ENCODE measurements at places on chromosomes 1 and 21. TPM values are rescaled to one million over a fixed set of nuclear protein-coding genes. Genes with fewer than 3 reads are reported as not detected.

GRCh38 chr21:38439426-38439825 lies 58.9 kb downstream of the ERG start:
- DNase-seq = no peak

DNA sequence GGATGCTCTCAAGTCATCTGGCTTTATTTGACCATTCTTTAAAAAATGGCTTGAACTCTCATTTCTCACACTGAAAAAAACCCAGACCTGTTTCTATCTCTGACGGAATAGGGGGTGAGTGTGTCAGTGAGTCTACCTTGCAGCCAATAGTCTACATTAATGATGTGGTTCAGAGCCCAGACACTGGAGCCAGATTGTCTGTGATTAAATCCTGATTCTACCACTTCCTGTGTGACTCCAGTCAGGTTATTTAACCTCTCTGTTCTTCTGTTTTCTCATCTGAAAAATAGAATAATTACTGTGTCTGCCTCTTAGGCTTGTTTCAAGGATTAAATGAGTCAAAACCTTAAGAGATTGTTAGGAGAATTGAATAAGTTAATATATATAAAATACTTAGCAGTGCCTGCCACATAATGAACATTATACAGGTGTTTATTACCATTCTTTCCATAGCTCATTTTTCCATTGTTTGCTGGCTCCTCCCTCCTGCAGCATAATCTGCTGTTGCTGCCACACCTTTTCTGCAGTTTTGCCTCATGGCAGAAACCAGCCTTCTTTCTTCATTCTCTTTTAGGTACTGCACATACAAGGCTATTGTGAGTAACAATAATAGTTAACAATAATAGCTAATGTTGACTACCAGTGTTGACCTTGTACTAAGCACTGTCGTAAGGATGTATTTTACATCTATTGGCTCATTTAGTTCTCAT lies 157.6 kb upstream of the IVNS1ABP start:
- DNase-seq = peak; percentile 9

The ZSWIM5 gene
- total RNA-seq = 0.77 TPM

The RBM34 gene
- 64.1 TPM for total RNA-seq

The SPOCD1 gene
- total RNA-seq = 47.2 TPM

- no peak for DNase-seq
Measured at GRCh38 chr1:16013908-16014258, 4.0 kb downstream of the HSPB7 start.

DNA sequence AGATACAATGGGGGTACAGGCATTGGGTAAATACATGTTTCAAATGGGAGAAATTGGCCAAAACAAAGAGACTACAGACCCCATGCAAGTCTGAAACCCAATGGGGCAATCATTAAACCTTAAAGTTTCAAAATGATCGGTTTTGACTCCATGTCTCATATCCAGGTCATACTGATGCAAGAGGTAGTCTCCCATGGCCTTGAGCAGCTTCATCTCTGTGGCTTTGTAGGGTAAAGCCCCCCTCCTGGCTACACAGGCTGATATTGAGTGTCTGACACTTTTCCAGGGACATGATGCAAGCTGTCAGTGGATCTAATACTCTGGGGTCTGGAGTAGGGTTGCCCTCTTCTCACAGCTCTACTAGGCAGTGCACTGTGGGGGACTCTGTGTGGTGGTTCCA lies 286.1 kb downstream of the LRRIQ3 start:
- DNase-seq = no peak

DNA sequence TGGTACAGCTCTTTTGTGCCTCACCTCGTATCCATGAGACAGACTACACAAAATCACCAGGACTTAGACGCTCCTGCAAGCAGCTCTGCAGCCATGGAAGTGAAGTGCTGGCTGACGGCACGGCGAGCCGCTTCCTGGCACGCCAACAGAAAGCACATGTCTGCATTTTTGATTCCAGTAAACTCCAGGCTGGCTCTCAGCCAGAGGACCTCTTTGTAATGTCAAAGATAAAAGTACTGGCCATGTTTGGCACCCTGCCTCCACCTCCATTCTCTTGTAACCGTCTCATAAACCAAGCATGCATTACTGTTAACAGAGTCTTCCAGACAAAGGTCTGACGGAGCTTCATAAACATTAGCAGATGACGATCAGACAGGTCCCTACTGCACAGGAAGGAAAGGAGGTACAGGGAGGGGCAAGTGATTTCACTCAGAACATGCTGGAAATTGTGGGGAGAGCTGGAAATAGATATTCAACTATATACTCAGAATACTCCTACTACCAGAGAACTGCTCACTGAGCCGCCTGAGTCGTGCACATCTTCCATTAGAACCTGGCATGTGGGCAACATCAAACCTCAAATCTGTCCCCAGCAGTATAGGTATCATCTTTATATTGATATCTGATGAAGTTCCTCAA lies 632.0 kb downstream of the SMYD3 start:
- peak; percentile 100 for DNase-seq

The MPL gene
- not detected for total RNA-seq

DNA sequence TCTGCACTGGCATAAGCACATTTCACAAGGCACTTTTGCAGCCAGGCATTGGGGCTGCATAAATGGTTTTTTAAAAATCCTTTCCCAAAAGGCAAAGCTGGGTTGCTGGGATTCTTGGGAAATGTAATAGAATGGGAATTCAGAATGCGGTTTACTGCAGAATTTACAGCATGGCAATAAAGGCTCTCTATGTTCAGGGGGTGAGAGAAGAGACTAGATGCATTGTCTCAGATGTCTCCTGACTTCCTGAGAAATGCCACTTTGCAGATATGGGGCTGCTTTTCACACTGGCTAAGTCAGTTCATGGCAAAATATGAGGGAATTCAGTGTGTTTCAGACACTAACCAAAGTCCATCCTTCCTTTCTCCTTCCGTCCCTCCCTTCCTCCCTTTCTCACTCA lies 13.5 kb downstream of the FCGR2B start:
- DNase-seq = no peak

The RGS8 gene
- not detected for total RNA-seq

DNA sequence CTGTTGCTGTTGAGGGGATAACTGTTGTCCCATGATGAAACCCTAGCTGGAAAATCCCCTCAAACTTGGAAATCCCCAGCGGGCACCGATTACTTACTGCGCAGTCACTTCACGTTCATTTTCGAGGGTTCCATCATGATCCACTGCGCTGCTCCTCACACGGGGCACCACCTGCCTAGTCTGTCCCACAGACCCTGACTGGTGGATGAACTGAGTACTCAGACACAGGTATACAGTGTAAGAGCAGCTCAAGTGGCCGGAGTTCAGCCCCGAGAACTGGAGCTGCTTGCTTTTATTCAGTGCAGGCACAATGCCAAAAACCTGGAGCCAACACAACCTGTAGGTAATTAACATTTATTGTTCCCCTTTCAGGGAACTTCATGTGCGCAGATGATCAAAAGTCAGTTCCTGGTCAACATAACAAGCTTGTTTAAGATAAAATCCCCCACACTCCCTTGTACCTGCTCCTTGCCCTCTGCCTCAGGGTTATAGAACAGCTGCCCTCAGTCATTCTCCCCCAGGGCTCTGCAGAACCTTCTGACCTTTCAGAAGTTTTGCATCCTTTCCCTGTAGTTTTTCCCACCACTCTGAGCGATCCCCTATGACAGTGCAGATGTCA lies 46.5 kb upstream of the PRELP start:
- no peak for DNase-seq

GRCh38 chr1:199447906-199448305 lies 579.6 kb upstream of the NR5A2 start:
- peak; percentile 30 for DNase-seq

The EXOSC10 gene
- total RNA-seq = 26.2 TPM

The GBP4 gene
- total RNA-seq = 0.77 TPM

The PDC gene
- total RNA-seq = not detected

The SLC44A3 gene
- 9.7 TPM for total RNA-seq

The SLC9C2 gene
- not detected for total RNA-seq

GRCh38 chr1:56671085-56671484 lies 26.0 kb downstream of the PRKAA2 start:
- no peak for DNase-seq

DNA sequence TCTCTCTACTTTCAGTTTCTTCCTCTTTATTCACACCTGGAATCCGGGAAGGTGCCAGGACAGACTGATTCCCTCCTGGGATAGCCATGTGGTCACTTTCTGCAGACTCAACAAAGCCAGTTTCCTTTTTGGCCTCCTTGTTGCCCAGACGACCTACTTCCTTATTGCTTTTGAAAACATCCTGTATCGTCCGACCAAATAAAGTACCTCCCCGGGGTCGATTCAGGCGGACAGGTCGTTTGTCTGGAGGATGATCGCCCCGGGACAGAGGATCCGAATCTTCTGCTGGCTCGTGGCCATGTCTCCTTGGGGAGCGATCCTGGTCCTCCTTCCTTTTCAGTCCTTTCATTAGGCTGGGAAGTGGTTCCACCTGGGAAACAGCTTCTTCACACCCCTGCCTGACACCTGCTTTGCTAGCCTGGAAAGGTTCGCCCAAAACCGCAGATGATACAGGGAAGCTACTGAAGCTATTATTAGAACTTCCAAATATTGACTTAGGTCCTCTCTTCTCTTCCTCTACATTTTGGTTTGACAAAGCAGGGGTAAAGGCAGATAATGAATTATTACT lies 1.2 kb downstream of the MCM3AP start:
- DNase-seq = no peak

The NES gene
- 87.4 TPM for total RNA-seq

DNA sequence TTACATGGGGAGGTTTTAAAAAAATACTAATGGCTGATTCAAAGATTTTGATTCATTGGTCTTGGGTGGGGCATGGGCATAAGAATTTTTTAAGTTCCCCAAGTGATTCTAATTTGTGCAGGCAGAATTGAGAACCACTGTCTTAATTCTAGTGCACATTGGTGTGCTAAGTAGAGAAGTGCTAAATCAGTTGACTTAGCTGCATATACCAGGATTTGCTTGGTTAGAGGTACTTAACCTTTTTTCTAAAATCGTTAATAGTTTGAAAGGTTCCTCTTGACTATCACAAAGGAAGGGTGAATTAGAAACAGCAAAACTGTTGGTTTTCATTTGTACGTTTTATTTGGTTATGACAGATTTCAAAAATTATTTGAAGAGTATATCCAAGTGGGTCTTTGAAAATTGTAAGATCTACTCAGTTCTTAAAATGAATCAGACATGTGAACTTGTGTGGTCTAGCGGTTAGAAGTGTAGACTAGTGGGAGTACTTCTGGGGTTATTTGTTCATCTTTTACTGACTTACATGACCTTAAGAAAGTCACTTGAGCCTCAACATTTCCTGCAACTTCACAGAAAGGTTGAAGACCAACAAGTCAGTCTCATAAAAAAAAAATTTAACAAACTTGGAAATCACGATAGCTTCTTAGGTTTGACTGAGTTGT lies 66.7 kb downstream of the RPAP2 start:
- DNase-seq = no peak

The BTBD19 gene
- 5.0 TPM for total RNA-seq

DNA sequence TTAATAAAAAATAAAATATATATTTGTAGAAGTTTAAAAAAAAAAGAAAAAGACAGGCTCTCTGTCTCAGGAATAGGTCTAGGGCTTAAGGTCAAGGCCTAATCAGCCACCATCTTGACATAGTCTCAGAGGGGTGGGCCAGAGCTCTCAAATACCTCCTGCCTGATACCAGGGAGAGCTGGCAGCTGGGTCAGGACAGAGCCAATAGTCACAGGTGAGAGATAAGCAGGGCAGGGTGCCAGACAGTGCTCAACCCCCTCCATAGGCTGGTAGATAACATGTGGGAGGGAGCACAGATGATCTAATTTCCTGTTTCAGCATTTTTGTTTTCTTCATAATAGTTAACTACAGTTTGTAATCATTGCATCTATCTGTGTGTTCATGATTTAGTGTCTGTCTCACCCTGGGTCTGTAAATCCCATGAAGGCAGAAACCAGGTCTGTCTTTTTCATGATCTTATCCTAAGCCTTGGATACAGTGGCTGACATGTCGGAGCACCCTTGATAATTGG lies 152.0 kb upstream of the GRIK3 start:
- no peak for DNase-seq

- no peak for DNase-seq
Measured at GRCh38 chr1:119659628-119660027, 11.6 kb upstream of the ZNF697 start.

- DNase-seq = peak; percentile 79
Measured at GRCh38 chr1:26278303-26278702, 1.6 kb upstream of the SH3BGRL3 start.

- peak; percentile 60 for DNase-seq
Measured at GRCh38 chr1:34806396-34806795, 13.6 kb downstream of the GJA4 start.

DNA sequence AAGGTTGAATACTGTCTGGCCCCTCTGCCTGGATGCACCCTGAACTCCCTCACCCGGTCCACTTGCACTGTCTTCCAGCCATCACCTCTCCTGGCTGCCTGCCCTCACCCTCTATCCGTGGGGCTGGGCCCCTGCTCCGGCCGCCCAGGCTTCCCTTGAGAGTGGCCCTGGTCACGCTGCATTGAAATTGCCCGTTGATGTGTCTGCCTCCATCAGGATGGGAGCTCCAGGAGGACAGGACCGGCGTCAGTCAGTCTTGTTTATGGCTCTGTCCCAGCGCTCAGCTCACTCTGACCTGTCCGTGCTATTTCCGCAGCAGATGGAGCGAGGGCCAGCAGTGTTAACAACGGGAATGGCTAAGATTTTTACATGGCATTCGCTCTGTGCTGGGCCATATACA lies 34.9 kb downstream of the FOXO6 start:
- no peak for DNase-seq

The NEK2 gene
- 0.26 TPM for total RNA-seq

The F5 gene
- total RNA-seq = 0.26 TPM

- no peak for DNase-seq
Measured at GRCh38 chr1:17119773-17120480, 676 bp upstream of the PADI2 start.

DNA sequence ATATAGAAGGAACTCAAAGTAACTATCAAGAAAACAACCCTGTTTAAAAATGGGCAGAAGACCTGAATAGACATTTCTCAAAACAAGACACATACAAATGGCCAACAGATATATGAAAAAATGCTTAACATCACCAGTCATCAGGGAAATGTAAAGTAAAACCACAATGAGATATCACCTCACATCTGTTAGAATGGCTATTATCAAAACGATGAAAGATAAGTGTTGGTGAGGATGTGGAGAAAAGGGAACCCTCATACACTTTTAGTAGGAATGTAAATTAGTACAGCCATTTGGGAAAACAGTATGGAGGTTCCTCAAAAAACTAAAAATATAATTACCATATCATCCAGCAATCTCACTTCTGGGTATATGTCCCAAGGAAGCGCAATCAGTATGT lies 3.0 kb downstream of the CTSS start:
- no peak for DNase-seq

DNA sequence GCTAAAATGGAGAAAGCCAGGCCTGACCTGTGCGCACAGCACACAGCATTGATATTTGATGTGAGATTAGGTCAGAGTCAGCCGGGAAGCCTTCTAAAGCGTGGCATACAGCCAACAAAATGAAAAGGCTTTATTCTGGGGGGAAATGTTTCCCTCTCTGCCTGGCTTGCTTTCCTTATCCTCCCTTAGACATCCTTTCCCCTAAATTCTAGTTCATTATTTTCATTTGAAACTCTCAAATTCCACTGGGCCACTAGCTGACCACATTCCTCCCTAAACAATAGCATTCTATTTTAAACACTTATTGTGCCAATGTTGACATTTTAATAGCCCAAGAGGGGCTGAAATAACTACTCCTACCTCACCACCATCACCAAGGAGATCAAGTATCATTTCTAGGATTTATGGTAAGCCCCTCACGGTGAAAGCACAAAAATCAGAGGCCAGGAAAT lies 49.4 kb downstream of the LEPR start:
- peak; percentile 65 for DNase-seq

Measured in fibroblast of lung (primary cell).